ENCODE measurements at places on chromosomes 2 and 18.
A peak's percentile ranks its signal among the peaks of the same experiment; 100 is the strongest.

DNA sequence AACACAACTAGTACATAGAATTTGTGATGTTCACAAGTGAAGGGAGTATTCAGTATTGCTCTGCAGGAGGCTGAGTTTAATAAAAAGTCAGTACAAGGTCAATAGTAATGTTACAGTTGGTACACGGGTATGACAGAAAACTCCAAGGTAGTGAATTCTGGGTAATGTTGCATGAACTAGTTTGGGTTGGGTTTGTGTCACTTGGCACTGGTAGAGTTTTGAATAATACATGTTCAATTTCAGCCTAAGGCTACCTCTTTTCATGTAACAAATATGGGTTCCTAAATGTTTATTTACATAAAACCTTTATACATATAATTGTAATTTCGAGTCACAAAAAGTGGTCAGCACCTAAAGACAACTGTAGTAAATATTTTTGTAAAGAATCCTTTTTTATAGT is 19.4 kb downstream of the CTIF start:
- no peak for DNase-seq

DNA sequence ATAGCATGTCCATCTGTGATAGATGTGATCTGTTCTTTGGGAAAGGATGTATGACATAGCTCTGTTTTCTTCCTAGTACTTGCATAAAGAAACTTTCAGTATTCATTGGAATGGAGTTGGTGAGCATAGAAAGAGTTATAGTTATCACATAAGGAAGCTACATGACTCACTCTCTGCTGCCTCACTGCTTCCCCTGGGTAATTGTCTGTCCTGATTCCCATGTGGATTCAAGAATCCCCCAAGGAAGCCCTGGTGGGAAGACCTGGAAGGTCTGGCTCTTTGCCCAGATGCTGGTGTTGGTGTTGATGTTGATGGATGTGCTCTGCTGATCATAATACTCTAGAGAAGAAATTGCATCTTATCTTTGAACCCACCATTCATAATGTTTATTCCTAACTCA is 60.6 kb downstream of the PTPN4 start:
- peak; percentile 98 for DNase-seq

- DNase-seq, result no peak
These were observed 28.4 kb downstream of the CPS1 start for GRCh38 chr2:210584834-210585233.

DNA sequence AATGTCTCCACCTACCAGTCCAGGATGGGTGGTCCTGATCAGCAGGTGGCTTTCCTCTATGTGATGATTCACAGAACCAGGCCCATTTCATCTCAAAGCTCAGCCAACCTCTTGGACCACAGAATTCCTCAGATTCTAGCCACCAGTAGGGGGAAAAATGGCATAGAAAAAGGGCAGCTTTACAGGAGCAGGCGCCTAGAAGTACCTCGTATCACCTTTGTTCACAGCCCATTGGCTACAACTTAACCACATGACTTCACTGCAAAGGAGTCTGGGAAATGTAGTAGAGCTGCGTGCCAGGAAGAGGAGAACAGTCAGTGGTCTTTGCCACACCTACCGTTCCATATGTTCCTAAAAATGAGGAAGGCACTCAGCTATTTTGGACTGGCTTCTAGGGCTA is 62.8 kb upstream of the DTNA start:
- DNase-seq, result no peak

DNA sequence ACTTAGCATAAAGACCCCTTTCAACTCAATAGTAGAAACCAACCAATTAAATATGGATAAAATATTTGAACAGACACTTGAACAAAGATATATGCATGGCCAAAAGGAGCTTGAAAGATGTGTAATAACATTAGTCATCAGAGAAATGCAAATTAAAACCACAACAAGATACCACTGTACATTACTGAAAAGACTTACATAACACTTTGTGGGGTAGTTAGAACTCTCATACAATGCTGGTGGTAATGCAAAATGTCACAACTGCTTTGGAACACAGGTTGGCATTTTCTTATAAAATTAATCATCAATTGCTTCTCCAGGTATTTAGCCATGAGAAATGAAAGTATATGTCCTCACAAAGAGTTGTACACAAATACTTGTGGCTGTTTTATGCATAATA is 60.7 kb downstream of the TTC27 start:
- DNase-seq, result peak; percentile 64
